Renal cortex interstitium (tissue), 15 donors: ENCODE measurements at places on chromosomes 7 and 10.

DNA sequence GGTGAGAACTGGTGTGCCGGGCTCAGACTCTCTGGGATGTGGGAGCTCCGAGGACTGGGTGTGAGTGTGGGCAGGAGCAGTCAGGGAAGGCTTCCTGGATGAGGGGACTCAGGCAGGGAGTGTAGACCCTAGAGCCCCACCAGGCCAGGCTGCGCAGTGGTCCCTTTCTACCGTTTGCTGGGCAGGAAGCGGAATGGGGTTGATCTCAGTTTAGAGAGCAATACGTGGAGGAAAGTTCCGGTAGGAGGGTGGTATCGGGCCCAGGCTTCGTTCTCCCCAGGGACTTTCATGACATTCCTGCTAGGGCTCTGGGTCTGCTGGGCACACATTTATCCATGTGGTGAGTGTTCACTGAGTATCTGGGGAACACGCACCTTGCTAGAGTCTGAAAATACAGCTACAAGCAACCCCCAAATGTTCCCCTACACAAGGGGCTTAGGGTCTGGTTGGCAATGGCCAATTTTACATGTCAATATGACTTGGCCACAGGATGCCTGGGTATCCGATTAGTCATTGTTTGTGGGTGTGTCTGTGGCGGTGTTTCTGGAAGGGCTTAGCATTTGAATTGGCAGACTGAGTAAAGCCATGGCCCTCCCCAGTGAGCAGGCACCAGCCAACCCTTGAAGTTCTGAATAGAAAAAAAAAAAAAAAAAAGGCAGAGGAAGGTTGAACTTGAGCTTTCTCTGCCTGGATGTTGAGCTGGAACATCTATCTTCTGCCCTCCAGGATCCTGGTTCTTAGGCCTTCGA lies 20.8 kb downstream of the GHRHR start:
- no peak for DNase-seq

GRCh38 chr10:78502210-78502936 lies 468.7 kb downstream of the RPS24 start:
- no peak for DNase-seq

GRCh38 chr7:3277604-3278572 lies 23.2 kb upstream of the SDK1 start:
- DNase-seq, result no peak

GRCh38 chr10:124340033-124340760 lies 78.5 kb downstream of the OAT start:
- peak; percentile 35 for DNase-seq

- no peak for DNase-seq
These were observed 41.4 kb downstream of the BRAF start for GRCh38 chr7:140883378-140883777.

GRCh38 chr10:98956576-98957260 lies 278.9 kb downstream of the HPSE2 start:
- DNase-seq, result no peak

DNA sequence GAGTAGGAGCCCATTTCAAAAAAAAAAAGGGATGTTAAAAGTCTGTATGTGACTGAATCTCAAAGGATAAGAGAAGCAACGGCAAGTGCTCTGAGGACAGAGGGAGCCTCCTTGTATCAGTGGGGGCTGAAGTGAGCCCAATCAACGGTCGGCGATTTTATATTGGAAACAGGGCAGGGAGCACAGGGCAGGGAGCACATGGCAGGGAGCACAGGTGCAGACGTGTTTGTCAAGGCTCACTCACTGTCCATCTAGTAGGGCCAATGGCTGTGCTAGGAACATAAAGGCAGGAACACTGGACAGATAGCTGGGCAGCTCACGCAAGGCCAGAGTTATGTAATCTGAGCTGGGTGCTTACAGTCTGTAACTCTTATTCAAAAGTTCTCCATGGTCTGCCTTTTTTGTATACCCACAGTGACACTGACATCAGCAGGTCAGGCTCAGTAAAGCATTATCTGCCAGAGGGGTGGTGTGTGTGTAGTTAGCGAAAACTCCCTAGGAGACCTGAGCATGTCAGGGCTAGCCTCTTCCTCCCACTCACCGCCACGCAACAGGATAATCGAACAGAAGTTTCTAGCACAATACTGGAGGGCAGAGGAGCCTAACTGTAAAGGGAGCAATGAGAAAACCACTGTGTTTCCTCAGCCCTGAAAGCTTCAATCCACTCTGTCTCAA lies 15.4 kb downstream of the AKR1B1 start:
- no peak for DNase-seq

DNA sequence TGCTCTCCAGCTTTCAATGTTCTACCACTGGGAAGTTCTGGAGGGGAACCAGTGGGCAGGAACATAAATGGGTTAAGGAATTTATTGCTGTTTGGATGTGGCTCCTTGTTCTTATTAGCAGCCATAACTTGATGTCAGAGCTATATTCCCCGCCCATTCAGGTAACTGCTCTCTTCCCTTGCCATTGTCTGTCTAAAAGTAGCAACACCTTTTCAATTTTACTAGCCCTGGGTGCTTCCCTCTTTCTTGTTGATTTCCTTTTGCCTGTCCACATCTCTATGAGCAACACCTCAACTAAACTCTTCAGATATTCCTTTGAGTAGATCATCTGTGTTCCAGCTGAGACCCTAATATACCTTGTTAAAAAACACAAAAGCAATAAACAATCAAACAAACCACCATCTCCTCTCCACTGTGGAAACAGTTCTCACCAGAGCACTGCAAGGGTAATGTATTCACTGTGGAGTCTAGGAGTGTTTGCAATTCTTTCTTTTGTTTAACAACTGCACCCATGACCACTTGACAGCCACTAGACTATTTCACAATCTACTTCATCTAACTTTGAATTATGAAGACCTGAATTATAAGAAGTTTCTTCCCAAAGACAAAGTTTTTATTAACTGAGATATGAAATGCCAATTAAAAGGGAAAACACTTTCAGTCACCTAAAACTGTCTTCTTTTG lies 436.7 kb downstream of the IPMK start:
- DNase-seq, result no peak

GRCh38 chr10:131797626-131798025 lies 103.2 kb upstream of the PPP2R2D start:
- DNase-seq, result no peak

GRCh38 chr7:94394437-94395140 lies at the start of gene COL1A2:
COL1A2 (plus strand) TSS chr7:94394895; CDS start chr7:94395032, 137 bp downstream.
- peak; percentile 83 for DNase-seq

- DNase-seq, result no peak
These were observed 40.6 kb upstream of the SEPTIN7 start for GRCh38 chr7:35760143-35760745.
